ENCODE measurements at places on chromosomes 7 and 10.

GRCh38 chr7:68689087-68689433, 909.2 kb upstream of the AUTS2 start:
- DNase-seq: no peak

GRCh38 chr7:4612237-4612636, 69.9 kb upstream of the FOXK1 start:
- no peak for DNase-seq

- no peak for DNase-seq
These were observed 746.9 kb downstream of the TYW1 start for GRCh38 chr7:67743501-67743900.

GRCh38 chr10:80619036-80619435, 81.3 kb downstream of the SH2D4B start:
- DNase-seq: no peak

DNA sequence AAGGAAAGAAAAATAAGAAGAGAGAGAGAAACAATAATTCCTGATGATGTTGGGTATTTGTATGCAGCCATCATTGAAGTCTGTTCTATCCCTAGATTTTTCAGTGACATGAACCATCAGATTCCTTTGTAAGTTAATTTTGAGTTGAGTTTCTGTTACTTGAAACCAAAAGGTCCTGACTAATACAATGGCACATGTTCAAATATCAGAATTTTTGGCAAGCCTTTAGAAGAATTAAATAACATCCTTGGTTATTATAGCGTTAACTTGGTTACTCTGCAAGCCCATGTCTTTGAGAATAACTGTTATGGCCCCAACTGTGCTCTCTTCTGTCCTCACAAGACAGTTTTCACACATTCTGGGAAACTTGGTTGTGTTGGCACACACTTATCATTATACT, 66.5 kb downstream of the SYPL1 start:
- peak; percentile 47 for DNase-seq

- DNase-seq: no peak
These were observed 148.8 kb upstream of the AGK start for GRCh38 chr7:141402277-141402996.

- DNase-seq: peak; percentile 39
These were observed 523 bp downstream of the PURB start for GRCh38 chr7:44884621-44885393.

DNA sequence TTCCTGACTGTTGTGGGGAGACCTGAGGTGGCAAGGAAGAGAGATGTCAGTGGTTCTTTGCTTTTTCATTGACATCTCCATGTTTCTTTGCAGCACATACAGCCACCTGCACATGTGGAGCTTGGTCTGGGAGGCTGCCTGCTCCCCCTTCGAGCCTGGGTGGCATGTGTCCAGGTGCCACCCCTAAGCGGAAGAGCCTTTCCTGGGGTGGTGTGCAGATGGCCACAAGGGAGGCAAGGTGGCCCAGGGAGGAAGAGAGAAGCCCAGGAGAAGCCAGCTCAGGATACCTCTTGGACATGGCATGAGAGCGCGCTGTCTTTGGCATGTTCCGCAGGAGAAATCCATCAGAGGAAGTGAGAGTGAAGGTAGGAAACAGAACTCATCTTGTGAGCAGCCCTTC, 105.9 kb upstream of the NPTX2 start:
- no peak for DNase-seq

DNA sequence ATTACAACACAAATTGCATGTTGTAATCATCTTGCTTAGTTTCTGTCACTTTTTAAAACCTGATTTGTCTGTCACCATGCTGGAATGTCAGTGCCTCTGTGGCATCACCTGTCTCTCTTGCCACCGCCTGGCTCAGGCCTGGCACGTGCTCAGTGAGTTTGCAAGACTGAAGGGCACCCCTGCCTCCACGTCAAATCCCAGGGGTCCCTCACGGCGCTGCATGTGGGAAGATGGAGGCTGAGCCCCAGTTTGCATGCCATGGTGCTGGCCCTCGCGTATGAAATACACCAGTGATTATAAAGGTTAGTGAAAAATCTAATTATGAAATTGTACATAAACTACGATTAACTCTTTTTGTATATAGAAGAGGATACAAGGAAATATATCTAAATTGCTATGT, 51.9 kb upstream of the VIPR2 start:
- DNase-seq: no peak

DNA sequence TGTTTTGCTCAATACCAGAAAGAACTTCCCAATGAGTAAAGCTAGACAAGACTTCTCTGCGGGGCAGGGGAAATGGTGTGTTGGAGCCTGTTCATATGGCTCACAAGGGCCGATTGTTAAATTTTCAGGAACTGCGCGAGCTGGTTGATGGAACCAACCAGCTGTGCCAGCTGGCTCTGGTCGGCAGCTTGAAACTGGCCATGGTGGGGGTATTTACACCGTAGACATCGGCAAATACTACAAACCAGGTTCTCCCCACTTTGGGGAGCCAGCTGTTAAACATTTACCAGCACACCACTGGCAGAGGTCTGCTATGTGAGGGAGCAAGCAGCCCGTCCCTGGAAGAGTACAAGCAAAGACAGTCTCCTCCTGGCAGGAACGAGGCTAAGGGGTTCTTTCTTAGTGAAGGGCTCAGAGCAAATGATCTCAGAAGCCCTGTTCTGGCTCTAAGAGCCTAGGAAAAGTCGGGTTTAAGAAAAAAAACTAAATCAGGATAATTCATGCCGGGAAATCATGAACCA, 8.8 kb upstream of the ZMIZ1 start:
- DNase-seq: no peak

GRCh38 chr10:15439341-15439842, 68.3 kb upstream of the FAM171A1 start:
- DNase-seq: peak; percentile 26

- no peak for DNase-seq
These were observed 503.4 kb downstream of the PLXNA4 start for GRCh38 chr7:132072873-132073272.

GRCh38 chr7:124457841-124458240, 307.8 kb downstream of the GPR37 start:
- no peak for DNase-seq

DNA sequence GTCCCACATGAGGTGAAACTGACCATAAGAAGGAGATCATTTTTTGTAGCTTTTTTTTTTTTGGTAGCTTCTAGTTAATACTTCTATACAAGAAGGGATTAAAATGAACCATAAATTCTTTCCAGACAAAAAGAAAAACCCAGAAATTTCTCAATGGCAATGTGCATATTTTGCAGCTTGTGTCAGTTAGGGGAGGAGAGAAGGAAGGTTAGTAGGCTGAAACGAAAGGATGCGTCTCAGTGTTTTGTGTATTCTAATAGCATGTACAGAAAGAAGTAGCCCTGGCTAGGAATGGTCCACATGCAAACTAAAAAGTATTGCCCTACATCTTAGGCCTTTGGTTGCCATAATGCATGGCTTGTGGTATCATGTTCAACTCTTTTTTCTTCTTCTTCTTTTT, 90.6 kb downstream of the CACNB2 start:
- DNase-seq: peak; percentile 31

GRCh38 chr10:121553511-121554264, 44.6 kb downstream of the FGFR2 start:
- DNase-seq: no peak

DNA sequence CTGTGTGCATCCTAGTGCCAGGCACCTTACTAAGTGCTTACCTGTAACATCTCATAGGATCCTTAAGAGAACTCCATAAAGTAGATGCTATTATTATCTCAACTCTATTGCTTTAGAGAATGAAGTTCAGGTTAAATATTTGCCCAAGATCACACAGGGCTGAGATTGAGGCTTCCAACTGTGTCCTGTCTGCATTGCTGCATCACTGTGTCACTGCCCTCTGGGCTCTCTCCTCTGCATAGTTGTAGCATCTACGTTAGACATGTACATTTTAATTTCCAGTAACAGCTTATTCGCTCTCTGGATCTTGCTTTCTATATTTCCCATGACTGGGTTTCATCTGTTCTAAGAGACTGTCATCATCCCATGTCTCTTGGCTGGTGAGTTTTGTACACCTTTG, 63.6 kb upstream of the FZD8 start:
- DNase-seq: no peak

- DNase-seq: no peak
These were observed 19.4 kb upstream of the SH2D4B start for GRCh38 chr10:80518143-80518806.

DNA sequence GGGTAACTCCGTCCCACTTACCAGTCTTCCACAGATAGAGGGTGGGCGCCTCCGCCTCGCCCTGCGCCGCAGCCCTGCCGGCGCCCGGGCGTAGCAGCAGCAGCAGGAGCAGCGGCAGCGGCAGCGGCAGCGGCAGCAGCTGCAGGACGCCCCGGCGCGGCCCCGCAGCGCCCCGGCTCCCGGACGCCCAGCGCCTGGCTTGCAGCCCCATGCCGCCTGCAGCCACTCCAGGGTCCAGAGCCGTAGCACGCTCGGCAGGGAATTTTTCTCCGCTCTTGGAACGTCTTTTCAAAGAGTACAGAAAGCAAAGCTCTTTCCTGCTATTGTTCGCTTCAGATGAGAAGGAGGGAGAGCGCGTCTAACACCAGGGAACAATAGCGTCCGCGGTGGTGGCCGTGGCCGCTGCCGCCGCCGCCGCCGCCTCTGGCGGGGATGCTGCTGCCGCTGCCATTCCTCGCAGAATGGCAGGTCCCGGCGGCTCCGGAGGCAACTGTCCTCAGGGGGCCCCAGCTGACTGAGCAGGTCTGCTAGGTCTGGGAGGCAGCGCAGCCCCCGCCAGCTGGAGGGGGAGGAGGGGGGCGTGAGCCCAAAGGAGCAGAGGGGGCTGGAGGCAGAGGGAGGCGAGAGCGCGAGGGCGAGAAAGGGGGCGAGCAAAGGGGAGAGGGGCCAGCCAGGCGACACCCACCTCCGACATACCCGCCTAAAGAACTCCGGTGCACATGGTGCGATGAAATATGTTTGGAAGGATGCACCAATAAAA, at the start of gene THSD7A:
TSS of gene THSD7A (minus strand) at position 463 of the 760 bp plus-strand sequence. CDS start at position 211, 252 bp downstream.
- DNase-seq: no peak

GRCh38 chr10:60870416-60870728, 73.6 kb downstream of the RHOBTB1 start:
- DNase-seq: no peak

- no peak for DNase-seq
These were observed 58.4 kb upstream of the TM9SF3 start for GRCh38 chr10:96645191-96645721.

- DNase-seq: no peak
These were observed 124.9 kb downstream of the CLEC2L start for GRCh38 chr7:139648391-139648861.

GRCh38 chr10:43396061-43396927, 12.7 kb downstream of the HNRNPF start:
- DNase-seq: no peak

- no peak for DNase-seq
These were observed 73.4 kb upstream of the CARD11 start for GRCh38 chr7:3117081-3117480.

- no peak for DNase-seq
These were observed 56.4 kb upstream of the PFKP start for GRCh38 chr10:3010816-3011460.

DNA sequence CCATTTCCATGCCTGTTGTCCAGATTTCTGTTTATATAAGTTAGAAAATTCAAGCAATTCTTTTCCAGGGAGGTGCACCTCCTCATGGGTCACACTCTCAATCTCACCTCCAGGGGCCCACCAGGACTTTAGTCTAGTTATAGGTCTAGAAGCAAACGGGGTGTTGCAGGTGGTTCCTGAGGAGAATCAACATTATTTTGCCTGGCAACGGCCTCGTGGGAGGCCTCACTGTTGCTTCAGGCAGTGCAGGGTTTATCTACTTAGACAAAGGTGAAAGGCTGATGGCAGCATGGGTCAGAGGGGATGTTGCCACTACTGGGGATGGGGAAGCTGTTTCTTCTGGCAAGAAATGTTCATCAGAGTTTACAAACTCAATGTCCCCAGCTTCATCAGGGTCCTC, 56.7 kb upstream of the LRRC18 start:
- no peak for DNase-seq

DNA sequence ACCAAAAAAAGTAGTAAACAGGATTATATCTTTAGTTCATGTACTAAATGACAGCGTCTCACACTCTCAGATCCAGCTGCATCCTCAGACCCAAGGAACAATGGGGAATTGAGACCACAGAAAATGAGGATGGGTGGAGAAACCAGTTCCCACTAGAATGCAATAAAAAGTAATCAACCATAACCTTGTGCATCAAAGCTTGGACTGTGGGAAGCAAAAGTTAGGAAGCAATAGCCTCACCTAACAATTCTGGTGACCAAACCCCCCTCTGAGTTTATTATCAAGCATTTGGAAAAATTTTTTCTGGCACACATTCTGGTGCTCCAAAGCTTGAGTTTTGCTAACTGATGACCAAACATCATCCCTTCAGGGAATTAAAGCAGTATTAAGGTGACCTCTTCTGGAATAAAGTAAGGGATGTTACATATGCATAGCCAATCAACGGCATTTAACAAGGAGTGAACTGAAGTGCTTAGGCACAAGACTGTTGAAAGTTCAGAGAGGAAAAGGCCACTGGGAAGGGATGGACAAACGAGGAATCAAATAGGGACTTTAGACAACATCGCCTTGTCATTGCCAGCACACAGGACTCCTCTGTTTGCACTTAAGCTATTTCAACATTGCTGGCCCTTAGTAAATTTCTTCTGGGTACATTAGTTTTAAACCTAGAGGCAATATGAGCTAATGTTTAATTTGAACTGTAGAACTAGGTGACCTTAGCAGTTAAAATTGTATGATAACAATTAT, 1.2 kb upstream of the MAT1A start:
- DNase-seq: no peak

GRCh38 chr7:132614428-132615318, 38.4 kb upstream of the PLXNA4 start:
- DNase-seq: no peak

DNA sequence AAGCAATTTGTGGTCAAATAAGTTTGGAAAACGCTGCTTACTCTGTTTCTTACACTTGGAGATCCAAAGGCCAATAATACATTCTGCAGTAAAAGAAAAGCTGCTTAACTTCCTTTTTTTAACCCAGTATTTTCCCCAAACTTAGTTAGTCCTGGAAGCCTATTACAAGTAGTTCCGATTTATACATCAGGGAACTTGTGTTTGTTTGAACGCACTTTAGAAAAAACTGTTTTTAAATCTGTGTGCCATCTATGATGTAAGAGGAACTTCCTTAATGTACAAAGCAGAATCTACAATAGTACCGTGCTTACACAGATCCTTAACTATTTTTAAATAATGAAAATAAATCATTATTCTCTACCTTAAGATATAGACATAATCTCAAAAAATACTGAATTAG, 23.0 kb downstream of the SFR1 start:
- DNase-seq: no peak

DNA sequence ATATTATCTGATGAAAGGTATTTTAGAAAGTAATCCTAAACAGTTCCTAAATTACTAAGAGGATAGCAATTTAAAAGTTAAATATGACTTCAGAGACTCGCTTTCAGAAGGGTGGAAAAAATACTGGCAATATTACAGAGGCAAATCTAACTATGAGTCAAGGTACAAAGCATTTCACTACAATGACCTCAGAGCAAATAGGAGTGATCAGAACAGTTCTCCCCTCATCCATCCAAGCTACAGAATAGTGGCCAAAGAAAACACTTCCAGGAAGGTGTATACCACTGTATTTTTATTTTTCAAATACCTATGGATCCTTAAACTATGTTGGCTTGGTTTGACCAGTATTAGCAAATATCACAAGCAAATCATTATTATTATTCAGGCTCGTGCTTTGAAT, 112.8 kb upstream of the ODAD2 start:
- no peak for DNase-seq

GRCh38 chr10:120749856-120750566, 101.2 kb upstream of the WDR11 start:
- no peak for DNase-seq

All from fibroblast of skin of left quadriceps (primary cell).